ENCODE measurements at places on chromosomes 1 and 21.

DNA sequence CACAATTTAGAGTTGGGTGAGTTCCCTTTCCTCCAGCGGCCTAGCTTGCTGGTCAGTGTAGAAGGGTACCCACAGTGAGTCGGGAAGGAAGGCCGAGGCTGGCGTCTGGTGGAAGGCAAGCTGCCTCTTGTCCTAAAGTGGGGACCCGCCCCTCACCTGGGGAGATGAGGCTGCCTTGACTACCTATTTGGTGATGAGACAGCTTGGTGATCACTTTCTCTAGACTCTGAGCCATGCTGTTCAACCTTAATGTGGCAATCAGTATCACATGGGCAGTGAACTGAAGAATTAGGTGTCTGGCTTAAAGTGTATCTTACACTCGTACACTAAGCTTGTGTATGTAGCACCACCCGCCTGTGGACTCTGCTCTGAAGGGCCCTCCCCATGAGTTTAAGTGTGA, 100.7 kb downstream of the COLGALT2 start:
- no peak for DNase-seq

DNA sequence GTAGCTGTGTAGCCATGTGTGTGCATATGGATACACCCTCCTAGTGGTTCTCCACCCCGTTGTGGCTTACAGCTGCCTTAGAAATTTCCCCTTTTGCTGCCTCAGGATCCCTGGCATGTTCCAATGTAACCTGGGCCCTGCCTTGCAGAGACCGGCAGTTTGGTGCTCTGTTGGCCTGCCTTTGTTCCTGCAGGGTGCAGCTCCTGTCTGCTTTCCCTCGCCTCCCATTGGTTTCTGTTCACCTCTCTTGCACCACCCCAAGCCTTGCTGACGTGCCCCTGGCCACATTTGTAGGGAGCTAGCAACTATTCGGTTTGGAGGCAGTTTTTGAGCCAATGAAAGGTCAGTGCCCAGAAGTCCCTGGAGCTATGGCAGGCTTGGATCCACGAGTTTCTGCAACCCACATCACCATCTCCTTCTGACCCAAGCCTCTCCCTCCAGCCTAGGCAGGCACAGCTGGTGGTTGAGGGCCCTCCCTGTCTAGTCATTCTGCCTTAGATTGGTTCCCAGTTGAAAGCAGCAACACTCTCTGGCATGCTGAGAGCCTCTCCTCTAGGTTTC, 54.9 kb downstream of the MAB21L3 start:
- DNase-seq = no peak

GRCh38 chr1:41239988-41240610, 2.0 kb downstream of the SCMH1 start:
- peak; percentile 60 for DNase-seq

DNA sequence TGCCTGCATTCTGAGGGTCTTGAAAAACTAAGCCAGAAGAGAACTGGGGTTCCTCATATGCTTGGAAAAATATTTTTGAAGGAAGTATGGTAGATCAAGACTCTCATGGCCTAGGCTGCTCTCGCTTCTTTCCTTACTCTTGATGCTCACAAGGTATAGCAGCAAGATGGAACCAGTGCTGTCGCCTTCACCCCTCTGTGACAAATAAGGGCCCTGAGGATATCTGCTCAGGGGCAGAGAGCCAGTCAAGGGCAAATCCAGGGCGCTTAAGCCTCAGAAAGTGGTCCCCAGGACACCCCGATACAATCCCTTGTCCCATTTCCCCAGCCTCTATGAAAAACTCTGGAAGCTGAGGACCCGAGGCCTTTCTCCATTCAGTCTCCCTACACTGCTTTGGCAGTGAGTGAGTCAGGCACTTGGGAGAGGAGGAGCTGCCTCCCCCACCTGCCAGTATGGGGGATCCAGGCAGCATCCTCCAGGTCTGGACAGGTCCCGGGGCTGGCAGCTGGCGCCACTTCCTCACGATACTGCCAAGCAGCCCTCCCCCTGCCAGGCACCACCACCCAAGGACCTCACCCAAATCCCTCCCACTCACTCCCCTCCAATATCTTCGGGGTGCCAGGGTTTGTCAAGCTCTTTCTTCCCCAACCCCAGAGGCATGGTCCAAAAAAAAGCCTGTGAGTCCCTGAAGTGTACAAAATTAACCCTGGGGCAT, 1.3 kb downstream of the IGSF9 start:
- no peak for DNase-seq

GRCh38 chr1:228734881-228735801, at the start of gene RHOU:
Gene RHOU (plus strand): TSS chr1:228735479. CDS start chr1:228735743, 264 bp downstream.
- DNase-seq = peak; percentile 71

- no peak for DNase-seq
Measured at GRCh38 chr1:91850708-91851107, 35.2 kb downstream of the TGFBR3 start.

- peak; percentile 15 for DNase-seq
Measured at GRCh38 chr1:237814319-237814924, 76.3 kb downstream of the ZP4 start.

- DNase-seq = no peak
Measured at GRCh38 chr1:212212343-212212742, 72.9 kb upstream of the PPP2R5A start.

- no peak for DNase-seq
Measured at GRCh38 chr1:44855742-44856141, 12.7 kb upstream of the PTCH2 start.

- DNase-seq = no peak
Measured at GRCh38 chr1:182003025-182003725, 58.3 kb downstream of the ZNF648 start.

DNA sequence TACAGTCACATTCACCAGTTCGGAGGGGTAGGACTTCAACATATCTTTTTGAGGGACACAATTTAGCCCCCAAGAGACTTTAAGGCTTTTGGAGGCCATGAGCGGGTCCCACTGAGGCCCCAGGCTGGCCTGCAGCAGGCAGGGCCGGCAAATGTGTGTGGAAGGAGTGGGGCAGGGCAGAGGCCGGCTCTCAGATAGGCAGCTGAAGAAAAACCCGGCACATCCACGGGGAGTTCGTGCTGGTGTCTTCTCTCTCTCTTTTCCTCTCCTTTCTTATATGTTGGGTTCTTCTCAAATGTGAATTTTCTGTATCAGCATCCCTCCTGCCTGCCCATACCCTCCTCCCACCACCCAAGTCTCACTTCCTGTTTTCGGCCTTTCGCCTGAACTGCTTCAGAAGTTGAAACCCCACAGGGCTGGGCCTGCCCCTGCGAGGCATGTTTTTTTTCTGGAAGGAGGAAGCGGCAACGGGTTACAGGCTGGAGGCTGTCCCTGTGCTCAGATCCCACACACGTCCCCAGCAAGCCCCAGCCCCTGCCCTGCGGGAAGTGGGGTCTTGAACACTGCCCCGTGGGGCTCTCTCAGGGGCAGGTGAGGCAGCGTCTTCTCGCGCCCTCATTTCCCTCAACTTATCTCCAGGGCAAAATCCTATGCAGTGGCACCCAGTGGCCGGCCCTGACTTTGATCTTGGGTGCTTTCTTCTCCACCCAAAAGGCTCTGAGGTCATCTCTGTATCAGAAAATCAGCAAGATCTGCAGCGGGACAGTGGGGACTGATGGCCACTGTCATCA, 9.7 kb upstream of the UMODL1 start:
- DNase-seq = peak; percentile 32

- no peak for DNase-seq
Measured at GRCh38 chr21:38954588-38955004, 148.9 kb downstream of the ETS2 start.

DNA sequence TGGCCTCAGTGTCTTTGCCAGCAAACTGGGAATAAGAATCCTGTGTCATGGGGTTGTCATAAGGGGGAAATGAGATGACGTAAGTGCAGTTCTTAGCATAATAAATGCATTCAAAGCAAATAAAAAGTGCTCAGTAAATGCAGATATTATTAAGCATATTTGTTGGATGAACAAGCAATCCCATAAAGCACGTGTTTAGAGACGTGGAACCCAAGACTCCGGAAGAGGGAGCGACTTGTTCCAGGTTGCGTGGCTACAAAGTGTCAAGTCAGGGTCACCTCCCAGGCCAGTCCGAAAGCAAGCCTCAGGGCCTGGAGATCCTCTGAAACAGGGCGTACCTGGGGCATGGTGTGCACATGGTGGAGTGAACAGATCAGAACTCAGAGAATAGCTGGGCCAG, 58.0 kb upstream of the LAPTM5 start:
- DNase-seq = no peak

- no peak for DNase-seq
Measured at GRCh38 chr1:115757326-115757725, 11.2 kb downstream of the CASQ2 start.

DNA sequence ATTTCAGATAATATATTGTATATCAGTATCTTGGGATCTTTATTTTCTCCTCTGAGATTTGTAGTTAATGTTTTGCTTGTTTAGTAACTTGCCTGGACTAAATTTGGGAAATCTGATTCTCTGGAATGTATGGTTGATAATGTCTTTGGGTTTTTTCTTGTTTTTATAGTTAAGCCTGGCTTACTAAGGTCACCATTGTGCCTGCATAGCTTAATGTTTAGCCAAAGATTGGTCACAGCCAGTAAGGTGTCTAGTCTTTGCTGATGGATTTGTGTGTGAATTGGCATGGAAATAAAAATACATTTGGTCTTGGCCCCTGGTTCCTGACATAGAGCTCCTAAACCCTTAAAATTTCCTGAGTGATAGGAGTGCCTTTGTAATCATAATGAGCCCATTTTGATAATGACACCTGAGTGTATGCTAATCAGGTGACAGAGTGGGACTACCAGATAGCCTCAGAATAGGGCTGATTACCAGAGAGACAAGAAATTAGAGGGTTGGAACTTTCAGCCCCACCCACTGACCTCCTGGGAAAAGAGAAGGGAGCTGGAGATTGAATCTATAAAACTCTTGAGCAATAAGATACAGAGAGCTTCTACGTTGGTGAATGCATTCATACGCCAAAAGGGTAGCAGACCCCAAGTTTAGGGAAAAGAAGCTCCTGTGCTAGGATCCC, 47.9 kb upstream of the NUF2 start:
- DNase-seq = no peak

GRCh38 chr1:50109647-50110075, 941 bp downstream of the ELAVL4 start:
- DNase-seq = no peak

DNA sequence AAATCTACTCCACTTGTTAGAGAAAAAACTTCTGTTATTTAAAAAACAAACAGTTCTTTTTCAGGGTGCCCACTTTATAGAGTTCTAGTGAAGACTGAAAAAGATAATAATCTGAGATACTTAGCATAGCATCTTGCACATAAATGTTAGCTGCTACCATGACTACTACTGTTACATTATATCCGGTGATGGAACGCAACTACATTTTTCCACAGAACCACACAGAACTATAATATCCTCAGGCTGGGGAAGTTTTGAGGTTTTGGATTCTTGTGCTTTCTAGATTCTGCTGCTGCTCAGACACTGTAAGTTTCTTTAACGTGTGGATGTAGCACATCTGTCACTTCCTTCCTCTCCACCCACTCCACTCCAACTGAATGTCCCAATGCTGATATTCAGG, 110.3 kb downstream of the PTPN14 start:
- DNase-seq = peak; percentile 55

DNA sequence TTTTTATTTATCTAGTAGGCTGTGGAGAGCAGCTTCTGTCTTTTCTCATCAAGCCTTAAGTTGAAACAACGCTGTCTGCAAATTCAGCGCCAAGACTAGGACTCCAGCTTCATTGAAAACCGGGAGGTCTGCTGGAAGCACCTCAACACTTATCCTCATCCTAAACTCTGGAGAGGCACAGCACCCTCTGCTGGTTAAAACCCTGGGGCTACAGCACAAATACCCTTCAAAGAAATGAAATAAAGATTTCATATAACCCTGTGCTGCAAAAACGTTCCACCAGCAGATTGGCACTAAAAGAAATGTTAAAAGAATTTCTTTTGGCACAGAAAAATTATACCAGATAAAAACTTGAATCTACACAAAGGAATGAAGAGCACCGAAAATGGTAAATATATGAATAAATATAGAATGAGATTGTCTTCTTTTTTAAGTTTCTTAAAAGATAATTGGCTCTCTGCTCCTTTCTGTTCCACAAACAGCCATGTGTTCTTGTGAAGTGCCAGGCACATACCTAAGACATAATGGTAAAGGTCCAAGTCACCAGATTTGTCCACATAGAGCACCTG, 227.7 kb upstream of the SAMSN1 start:
- DNase-seq = peak; percentile 60

- DNase-seq = no peak
Measured at GRCh38 chr1:6082430-6082971, 36.8 kb downstream of the KCNAB2 start.

DNA sequence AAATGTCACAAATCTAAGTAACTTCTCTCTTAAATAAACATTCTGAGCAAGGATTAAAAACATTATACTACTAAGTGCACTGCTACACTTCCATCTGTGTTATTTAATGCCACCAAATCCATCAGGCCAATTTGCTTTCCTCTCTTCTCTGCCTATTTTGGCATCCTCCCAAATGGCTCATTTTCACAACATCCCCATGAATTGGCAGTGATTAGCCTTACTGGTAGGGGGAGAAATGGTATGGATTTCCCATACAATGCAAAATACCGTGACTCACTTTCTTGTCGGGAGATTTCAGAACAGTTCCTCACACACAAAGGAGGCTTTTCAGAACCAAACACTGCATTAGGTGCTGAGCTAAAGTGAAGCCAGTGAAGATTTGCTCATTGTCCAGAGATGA, 195.7 kb downstream of the MIS18A start:
- DNase-seq = no peak

GRCh38 chr1:89211035-89211634, 12.4 kb upstream of the GBP4 start:
- DNase-seq = no peak

DNA sequence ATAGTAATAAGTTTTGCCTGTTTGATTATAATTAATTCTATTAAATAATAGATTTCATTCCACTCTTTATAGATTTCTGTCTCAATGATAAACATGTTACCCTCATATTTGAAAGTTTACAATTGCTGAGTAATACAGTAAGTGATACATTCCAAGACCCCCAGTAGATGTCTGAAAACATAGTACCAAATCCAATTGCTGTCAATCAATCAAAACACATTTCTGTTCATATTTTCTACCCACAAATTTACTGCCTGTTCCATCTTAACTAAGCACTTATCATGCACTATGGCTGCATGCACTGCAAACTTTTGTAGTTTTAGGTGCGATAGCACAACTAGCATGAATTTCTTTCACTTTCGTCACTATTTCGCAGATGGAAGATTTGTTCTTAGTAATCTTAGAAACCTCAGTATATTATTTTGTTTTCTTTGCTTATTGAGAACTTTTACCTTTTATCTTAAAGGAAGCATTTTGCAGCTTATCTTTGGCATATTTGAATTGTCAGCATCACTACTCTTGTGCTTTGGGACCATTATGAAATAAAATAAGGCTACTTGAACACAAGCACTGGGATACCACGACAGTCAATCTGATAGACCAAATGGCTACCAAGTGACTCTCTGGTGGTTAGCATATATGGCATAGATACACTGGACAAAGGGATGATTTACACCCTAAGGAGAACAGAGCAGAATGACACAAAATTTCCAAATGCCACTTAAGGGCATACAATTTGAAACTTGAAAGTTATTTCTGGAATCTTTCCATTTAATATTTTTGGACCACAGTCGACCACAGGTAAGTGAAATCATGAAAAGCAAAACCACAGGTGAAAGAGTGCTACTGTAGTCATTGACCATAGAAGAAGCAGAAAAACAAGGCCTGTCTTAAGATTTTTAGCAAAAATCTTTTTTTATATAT, 67.6 kb downstream of the RGS13 start:
- peak; percentile 54 for DNase-seq

GRCh38 chr1:65425697-65426096, 5.2 kb downstream of the LEPR start:
- no peak for DNase-seq

GRCh38 chr1:21292984-21293536, 2.8 kb upstream of the ECE1 start:
- peak; percentile 73 for DNase-seq

GRCh38 chr1:101907264-101907663, 89.5 kb downstream of the OLFM3 start:
- DNase-seq = no peak

All from activated CD4-positive, alpha-beta T cell treated with anti-CD3 and anti-CD28 coated beads, Interleukin-2, amount 50 U/mL, for 16 hours (primary cell).